ENCODE measurements at places on chromosomes 6 and 20.

- DNase-seq = no peak
Measured at GRCh38 chr20:40080041-40080652, 608.9 kb downstream of the MAFB start.

- peak; percentile 11 for DNase-seq
Measured at GRCh38 chr6:117481278-117481925, 1.1 kb upstream of the DCBLD1 start.

- DNase-seq = no peak
Measured at GRCh38 chr6:3706547-3706946, 45.0 kb downstream of the PXDC1 start.

- no peak for DNase-seq
Measured at GRCh38 chr20:19288061-19288460, 75.6 kb downstream of the SLC24A3 start.

GRCh38 chr6:113662093-113662665, 195.0 kb upstream of the MARCKS start:
- no peak for DNase-seq

DNA sequence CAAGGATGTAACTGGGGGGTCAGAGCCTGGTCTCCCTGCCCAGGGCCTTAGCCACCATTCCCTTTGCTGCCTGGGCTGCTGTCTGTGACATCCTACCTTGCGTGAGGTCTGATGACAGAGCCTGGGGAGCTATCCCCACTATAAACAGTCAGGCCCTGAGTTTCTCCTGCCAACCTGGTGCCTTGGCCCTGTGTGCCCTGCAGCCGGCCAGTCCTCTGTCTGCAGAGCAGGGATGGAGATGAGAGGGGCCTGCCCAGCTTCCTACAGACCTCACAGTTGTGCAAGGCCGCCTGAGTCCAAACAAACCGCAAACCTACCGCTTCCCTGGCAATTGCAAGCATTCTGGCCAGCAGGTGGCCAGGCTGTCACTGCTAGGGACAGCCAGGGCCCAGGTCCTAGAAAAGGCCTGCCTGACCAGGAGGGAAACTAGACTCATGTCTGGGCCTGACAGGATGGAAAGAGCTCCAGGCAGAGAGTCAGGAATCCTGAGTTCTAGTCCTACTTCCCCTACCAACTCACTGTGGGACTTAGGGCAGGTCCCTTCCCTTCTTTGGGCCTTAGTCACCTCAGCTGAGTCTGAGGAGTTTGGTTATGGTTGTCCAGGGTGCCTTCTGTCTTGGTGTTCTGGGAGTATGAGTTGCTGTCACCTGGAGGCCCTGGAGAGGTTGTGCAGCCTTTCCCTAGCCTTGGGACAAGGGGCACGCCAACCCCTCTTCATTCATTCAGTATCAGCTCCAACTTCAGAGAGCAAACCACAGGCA, 86.2 kb downstream of the VEGFA start:
- DNase-seq = no peak

GRCh38 chr6:109910571-109910970, 67.5 kb upstream of the GPR6 start:
- no peak for DNase-seq

GRCh38 chr6:15086348-15087158, 159.3 kb upstream of the JARID2 start:
- DNase-seq = no peak

GRCh38 chr20:60950974-60951373, 301.1 kb upstream of the CDH4 start:
- DNase-seq = no peak

GRCh38 chr6:19327241-19327640, 509.9 kb upstream of the ID4 start:
- no peak for DNase-seq

DNA sequence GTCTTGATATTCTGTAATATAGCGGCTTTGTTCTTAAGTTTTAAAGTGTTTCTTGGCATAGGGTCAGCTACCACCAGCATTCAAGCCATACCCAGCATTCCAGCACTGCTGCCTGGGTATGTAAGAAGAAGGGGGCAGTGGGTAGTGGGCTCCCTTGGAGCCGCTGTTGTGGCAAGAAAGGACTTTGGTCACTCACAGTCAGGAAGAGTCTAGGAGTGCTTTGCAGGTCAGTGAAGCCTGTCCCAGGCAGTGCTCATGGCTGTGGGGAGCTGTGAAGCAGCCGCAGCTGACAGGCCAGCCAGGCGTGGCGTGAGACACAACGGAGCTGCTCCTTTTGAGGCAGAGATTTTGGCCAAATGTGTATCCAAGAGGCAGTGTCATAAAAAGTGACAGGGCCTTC, 512.0 kb downstream of the CDKAL1 start:
- DNase-seq = no peak

GRCh38 chr6:150615967-150616366, 16.3 kb downstream of the PLEKHG1 start:
- DNase-seq = no peak

DNA sequence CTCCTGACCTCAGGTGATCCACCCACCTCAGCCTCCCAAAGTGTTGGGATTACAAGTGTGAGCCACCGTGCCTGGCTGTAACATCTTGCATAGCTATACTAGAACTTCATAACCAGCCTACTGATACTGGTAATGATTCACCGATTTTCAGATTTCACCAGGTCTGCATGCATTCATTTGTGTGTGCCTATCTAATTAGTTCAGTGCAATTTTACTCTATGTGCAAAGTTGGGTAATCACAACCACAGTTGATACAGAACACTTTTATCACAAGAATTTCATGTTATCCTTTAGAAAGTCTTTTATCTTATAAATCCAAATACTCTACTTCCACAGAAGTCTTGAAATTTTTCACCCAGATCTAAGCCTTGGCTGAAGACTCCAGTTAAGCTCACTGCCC, 22.2 kb downstream of the FASTKD5 start:
- DNase-seq = no peak

- no peak for DNase-seq
Measured at GRCh38 chr6:136282906-136283305, 6.7 kb downstream of the BCLAF1 start.
